ENCODE measurements at places on chromosomes 3 and 15.

DNA sequence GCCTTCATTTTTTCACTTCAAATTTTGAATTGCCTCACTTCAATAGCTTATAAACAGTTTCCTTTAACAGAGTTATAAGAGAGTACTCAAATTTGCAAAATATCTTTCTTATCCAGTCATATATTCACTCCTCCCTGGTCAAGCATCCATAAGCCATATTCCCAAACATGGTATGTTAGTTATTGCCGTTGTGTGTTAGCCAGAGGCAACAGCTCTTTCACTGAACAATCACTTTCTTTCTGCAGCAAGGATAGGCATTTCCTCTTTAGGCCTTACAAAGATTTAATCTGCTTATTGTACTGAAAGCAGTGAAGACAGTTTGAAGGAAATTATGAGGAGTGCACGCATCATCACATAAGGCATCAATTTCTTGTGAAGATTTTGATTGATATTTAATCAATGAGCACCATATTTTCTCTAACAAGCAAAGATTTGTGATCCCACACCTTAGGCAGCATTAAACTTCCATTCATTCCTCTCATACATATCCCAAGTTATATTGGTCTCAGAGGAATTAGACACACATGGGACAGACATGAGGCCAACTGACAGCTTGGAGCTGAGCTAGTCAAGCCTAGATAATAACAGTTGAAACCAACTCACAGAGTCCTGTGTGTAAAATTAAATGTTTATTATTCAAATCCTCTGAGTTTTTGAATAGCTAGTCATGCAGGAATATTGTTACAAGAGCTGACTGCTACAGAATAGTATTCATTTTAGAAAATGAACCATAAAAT, 80.0 kb upstream of the EPHA6 start:
- no peak for DNase-seq

DNA sequence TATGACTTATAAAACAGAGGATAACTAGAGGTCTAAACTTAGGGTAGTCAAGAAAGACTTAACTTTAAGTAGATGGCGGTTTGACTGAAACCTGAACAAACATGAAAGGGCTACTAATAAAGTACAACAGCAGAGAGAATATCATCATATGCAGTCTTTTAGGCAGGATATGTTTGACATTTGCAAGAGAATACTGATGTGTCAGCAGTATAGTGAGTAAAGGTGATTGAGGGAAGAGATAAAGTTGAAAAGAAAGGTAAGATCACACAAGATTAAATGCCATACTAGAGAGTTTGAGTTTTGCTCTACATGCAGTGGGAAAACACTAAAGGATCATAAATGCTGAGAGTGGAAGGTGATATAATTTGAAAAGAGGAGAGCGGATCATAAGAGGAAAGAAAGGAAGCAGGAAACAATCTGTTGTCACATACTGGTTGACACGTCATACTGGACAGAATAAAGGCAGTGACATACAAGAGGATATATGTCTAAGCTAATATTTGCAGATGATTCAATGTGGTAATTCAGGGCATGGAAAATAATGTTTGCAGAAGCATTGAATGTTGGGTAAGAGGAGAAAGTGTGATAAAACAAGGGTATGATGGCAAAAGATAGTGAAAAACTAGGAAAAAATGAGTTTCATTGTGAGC, 223.0 kb downstream of the EPHA6 start:
- no peak for DNase-seq

GRCh38 chr3:54557538-54558428, 370.1 kb downstream of the LRTM1 start:
- DNase-seq, result no peak

DNA sequence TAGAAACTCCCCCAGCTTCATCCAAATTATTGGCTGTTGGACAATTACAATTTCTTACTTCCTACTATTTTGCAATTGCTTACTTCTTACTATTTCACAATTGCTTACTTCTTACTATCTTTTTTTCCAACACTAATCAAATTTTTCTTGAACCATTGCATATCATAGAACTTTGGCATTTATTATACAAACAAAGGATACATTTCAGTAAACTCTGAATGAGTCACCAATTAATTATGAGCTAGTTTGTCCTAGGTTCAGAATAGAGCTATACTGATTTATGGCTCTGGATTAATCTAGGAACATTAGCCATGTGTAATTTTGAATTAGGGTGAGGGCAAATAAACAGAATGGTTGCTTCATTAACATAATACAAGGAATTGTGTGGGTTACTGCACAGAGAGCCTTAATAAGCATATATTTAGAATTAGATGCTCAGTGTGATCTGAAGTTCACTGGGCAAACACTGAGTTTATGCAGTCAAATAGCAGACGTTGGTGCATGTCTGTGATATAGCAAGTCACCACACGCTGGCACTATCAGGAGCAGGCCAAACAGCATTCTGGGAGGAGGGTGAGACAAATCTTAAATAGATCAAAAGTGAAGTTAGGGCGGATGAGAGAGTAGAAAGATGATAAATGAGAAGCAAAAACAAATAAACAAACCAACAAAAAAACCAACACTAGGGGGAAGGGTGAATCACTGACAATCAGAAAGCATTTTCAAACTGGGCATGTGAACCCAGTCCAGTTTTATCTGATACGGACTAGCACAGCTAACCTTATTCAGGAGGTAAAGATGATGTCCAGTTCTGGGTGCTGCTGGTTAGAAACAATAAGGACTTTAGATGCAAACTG, 21.5 kb downstream of the GABRR3 start:
- DNase-seq, result no peak

DNA sequence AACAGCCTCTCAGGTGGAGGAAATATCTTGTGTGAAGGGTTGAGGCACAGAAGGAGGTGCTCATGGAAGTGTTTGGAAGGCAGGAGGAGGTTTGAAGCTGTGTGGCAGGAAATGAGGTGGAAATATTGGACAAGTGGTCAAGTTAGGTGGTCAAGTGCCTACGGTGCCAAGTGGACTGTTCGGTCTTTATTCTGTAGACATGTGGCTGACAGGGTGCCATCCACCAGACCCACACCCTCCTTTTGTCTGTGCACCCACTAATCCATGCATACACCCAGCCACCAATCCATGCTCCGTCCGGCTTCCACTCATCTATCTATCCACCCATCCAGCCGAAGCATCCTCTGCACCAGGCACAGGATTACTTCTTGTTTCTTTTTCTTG, 2.2 kb downstream of the SLC6A20 start:
- no peak for DNase-seq

DNA sequence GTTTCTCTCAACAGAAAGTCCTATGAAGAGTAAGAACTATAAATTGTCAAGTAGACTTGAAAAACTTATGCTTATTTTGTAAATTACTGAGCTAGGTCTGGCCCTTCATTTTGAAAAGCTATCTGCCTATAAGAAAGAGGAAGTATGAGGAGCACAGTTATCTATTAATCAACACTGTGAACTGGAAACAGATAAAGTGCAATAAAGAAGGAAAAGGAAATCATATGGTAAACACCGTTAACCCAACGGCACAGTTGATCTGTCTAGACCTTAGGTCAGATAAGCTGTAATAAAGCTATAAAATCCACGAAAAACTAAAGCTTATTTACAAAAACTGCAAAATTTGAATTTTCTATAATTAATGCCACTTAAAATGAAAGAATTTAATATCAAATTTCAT, 242.5 kb downstream of the ZBTB20 start:
- no peak for DNase-seq

DNA sequence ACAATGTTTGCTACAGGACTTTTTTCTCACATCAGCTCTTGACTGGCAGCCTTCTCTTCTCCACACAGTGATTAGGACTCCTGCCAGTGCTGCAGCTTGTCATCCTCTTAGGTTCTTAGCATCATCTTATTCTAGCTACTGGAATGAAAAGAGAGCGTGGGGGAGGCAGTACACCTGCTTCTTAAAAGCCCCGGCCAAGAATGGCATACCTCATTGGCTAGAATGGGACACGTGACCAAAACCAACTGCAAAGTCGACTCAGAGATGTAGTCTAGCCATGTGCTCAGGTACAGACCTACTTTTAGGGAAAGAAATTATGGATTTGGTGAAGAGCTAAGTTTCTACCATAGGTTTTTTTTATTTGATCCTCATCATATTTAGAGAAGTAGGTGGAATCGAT, 44.1 kb downstream of the RARB start:
- DNase-seq, result no peak

DNA sequence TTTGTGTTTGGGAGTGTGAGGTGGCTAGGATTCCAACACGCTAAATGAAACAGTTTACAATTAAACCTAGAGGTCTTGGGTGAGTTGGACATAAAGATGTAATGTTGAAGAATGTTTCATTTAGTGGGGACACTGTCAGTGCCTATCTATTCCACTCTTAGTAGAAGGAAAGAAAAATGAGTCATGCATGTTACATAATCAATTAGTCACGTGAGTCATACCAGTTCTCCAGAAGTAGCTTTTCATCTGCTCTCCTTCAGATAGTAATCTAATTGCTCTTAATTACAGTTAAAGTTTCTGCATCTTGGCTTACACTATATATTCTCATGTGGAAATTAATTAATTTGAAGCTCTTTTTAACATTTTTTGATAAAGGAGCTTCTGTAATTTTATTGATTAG, 115.7 kb upstream of the P2RY1 start:
- DNase-seq, result no peak

GRCh38 chr3:85110393-85110792, 151.6 kb downstream of the CADM2 start:
- no peak for DNase-seq

DNA sequence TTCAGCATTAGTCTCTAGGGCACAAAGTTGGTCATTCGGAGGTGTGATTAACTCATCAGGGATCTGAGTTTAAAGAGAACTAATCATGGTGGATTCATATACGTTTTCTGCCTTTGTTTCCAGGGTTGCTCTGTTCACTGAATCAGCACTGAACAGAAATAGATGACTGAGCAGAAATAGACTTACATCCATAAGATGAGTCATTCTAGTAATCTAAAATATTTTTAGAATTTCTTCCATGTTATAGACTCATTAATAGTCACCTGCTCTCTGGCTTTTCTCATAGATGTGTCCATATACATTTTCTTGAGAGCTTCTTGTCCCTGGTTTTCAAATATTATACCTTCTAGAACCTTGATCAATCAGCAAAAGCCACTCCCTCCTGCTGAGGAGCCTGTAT, 837.6 kb upstream of the DPPA4 start:
- no peak for DNase-seq

- no peak for DNase-seq
Observed at GRCh38 chr3:143445118-143445517, 325.5 kb downstream of the CHST2 start.

DNA sequence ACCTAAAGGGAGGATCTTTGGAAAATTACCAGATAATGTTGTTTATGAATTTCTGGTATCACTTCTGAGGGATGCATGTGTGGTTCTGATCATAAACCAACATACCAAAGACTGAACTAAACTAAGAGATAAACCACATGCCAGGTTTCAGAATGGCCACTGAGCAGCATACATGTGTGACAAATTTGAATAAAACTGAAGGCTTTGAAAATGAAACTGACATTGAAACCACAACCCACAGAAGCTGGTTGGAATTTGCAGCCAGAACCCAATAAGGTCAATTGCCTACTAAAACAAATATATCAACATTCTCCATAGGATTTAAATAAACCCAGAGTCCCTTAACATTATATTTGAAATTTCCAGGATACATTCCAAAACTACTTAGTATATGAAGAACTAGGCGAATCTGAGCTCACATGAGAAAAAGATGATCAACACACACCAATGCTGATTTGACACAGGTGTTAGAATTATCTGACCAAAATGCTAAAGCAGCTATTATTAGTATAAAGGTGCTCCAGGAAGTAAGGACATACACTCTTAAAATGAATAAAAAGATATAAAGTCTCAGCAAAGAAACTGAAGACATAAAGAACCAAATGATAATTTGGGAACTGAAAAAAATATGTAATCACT, 125.0 kb downstream of the ZNF280D start:
- no peak for DNase-seq
